ENCODE measurements at places on chromosomes 5 and 9.

DNA sequence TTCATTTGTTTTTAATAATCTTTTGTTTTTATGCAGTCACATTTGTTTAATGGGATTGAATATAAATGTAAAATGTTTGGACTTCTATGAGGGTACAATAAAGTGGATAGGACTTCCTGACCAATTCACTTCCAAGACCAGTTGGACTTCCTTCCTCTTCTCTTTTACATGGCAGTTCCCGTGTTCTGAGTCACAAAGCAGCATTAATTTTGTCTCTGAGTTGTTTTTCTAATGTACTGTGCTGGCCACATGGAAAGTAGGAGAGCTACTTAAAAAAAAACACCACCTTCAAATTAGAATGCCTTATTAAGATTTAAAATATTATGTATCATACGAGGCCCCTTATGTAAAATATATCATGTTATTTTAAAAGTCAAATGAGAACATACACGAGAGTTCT is 87.3 kb downstream of the CCDC171 start:
- DNase-seq: no peak

DNA sequence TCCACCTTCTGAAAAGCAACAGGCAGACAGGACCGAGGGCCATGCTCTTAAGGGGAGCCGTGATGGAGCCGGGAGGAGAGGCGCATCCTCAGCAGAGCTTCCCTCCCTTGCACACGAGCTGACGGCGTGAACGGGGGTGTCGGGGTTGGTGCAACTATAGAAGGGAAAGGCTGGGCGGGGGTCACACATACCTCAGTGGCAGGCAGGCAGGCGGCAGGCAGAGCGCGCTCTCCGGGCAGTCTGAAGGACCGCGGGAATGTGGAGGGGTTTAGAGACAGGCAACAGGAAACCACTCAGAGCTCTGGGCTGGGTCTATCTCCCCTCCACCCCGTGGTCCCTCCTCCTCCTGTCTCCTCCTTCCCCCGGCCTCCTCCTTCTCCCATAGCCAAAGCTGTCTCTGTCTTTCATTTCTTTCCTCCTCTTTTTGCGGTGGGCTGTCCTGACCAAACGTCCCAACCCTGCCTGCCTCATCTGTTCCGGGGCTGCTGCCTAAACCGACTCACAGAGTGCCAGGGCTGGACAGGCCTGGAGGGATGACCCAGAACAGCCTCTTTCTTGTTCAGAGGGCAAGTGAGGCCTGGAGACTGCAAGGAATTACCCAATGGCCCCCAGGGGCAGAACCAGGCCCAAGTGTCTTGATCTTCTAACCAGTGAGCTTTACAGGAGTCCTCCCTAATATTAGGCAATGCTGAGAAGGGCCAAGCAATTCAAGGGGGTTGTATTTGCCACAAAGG is at the start of gene SPARC:
SPARC (minus strand) TSS at position 242 of the 734 bp plus-strand sequence. CDS start 10,727 bp downstream, outside the sequence.
- peak; percentile 97 for DNase-seq

- DNase-seq: no peak
These were observed 8.2 kb upstream of the PHF2 start for GRCh38 chr9:93568169-93568568.

GRCh38 chr9:134679616-134680392 is 38.2 kb downstream of the COL5A1 start:
- DNase-seq: no peak

- no peak for DNase-seq
These were observed 1625.2 kb downstream of the MAT2B start for GRCh38 chr5:165130656-165131055.

- no peak for DNase-seq
These were observed 196.0 kb downstream of the SPATA31D1 start for GRCh38 chr9:82184524-82184923.

Measured in EL (cell line).